ENCODE measurements at places on chromosomes 2 and 18.

DNA sequence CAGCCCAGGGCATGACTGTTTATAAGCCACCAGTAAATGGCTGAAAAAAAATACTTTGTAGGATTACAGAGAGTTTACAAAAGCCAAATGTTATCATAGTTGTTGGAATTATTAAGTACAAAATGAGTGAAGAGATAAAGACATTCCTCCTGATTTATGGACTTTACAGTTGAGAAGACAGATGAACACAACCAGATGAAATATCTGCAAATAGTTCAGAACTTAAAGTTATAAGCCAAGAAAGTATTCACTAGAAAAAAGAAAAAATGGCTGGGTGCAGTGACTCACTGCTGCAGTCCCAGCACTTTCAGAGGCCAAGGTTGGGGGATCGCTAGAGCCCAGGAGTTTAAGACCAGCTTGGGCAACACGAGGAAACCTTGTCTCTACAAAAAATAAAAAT, 11.2 kb downstream of the PMAIP1 start:
- DNase-seq, result no peak

DNA sequence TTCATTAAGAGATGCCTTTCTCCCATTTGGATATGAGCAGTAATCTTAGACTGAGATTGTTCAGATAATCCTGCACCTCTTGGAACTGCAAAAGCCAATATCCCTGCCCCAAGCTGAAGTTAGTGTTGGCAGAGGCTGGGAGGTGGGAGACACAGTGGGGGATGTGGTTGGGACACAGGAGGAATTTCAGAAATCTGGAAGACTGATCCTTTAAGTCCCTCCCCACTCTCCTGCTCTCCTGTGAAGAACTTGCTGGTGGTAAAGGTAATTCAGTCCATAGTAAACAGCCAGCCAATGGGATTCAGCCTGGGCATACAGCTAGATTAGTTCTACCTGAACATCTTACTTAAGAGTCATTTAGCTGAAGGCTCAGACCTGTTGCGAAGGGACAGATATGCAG, 50.0 kb upstream of the TMEM178A start:
- DNase-seq, result no peak

- no peak for DNase-seq
Measured at GRCh38 chr2:36452260-36452659, 96.7 kb downstream of the CRIM1 start.

DNA sequence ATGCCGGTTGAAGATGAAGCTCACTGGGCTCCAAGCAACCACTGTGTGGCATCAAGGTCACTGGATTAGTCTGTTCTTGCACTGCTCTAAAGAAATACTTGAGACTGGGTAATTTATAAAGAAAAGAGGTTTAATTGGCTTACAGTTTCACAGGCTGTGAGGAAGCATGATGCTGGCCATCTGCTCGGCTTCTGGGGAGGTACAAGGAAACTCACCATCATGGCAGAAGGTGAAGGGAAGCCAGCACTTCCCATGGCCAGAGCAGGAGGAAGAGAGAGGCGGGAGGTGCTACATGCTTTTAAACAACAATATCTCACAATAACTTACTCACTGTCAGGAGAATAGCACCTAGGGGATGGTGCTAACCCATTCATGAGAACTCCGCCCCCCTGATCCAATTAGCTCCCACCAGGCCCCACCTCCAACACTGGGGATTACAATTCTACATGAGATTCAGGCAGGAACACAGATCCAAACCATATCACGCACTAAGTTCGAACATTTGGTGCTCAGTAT, 109.7 kb upstream of the MGAT5 start:
- no peak for DNase-seq

- DNase-seq, result no peak
Measured at GRCh38 chr18:35770376-35771014, 189.0 kb downstream of the GALNT1 start.

DNA sequence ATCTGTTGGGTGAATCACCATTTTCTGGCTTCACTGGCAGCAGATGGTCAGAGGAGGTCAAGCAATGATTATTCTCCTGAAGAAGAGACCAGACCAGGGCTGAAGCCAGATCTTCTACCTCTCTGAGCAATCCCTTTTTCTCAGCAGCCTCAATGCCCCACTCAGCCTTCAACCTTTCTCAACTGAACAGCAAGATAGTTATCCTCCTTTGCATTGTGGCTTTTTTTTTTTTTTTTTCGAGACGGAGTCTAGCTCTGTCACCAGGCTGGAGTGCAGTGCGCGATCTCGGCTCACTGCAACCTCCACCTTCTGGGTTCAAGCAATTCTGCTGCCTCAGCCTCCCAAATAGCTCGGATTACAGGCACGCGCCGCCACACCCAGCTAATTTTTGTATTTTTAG, 50.5 kb downstream of the ZFP36L2 start:
- no peak for DNase-seq

DNA sequence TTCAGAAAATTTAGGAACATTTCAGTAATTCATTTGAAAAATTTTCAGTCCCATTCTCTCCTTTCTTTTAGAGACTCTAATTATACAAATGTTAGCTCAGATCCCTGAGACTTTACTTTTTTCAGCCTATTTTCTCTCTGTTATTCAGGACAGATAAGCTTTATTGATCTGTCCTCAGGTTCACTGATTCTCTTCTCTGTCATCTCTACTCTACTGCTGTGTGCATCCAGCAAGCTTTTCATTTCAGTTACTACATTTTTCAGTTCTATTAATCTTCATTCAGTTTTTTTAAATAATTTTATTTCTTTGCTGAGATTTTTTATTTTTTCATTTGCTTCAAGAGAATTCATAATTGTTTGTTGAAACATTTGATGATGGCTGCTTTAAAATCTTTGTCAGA, 22.1 kb upstream of the PIK3C3 start:
- DNase-seq, result no peak

GRCh38 chr18:35953688-35954087, 18.8 kb upstream of the RMP24 start:
- no peak for DNase-seq

GRCh38 chr2:124320051-124320688, 295.1 kb downstream of the CNTNAP5 start:
- no peak for DNase-seq

- DNase-seq, result no peak
Measured at GRCh38 chr2:120236316-120236715, 13.1 kb upstream of the TMEM185B start.

- DNase-seq, result no peak
Measured at GRCh38 chr2:238493880-238494572, 67.3 kb downstream of the ASB1 start.

GRCh38 chr18:9971313-9971920, 57.6 kb downstream of the VAPA start:
- peak; percentile 65 for DNase-seq

DNA sequence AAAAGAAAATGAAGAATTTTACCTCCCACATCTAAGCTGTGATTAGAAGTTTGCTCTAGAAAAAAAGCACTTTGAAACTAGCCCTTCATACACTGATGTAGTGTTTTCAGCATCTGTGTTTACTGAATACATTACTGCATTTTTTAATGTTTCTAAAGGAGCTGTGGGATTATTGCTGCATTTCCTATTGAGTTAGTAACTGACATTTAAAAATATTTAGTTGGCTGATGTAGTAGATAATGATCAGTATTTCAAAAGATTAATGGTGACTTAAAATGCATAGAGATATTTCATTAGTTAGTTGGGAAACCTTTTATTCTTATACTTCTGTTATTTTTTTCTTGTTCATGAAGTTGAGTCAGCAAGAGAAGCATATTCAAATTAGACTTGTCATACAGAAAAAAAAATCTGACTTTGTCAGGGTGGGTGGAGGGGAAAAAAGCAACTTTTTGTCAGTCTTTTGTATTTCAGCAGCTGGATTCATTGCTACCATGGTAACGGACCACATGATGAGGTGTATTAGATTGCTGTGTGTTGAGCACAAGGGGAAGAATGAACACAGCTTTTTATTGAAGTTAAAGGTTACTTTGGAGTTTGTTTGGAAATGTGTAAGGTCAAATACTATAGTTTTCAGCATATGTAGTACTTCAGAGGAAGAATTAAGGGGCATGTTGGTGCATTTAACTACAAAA, at the start of gene DTNA:
Gene DTNA, plus strand, starts transcription at position 549 of the 692 bp plus-strand sequence. CDS start 45,679 bp downstream, outside the sequence.
- DNase-seq, result peak; percentile 12

GRCh38 chr2:32680942-32681341, 53.1 kb downstream of the TTC27 start:
- no peak for DNase-seq

GRCh38 chr2:238143239-238143951, 4.9 kb downstream of the KLHL30 start:
- no peak for DNase-seq

DNA sequence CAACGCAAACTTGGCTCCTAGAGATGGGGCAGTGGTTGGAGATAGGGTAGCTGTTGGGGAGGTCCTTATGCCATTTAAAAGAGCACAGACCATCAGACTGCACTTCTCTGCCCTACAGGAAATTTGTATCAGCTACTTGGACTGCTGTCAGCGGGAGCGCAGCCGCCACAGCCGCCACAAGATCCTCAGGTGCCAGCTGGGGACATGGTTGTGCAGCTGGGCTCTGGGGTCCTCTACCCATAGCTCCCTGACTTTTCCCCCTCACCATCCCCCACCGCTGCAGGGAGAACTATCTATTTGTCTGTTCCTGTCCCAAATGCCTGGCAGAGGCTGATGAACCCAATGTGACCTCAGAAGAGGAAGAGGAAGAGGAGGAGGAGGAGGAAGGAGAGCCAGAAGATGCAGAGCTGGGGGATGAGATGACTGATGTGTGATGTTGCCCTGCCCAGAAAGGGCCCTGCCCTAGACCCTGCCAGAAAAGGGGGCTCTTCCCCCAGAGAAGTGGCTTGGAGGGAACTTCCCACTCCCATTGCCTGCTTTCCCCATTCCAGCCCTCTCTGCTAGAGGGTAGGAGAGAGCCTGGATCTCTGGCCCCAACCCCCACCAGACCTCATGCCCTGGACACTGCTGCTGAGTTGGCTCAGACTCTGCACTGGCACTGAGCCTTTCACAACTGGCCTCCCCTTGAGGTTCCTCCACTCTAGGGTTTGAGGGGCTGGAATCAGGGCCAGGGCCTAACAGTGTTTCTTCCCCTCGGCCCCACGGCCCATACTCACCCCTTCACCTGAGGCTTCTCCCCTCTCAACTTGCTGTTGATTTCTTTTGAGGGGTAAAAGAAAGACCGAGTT, 7.3 kb downstream of the PRADC1 start:
- no peak for DNase-seq

GRCh38 chr2:8682719-8683667, 1.1 kb downstream of the ID2 start:
- peak; percentile 43 for DNase-seq

GRCh38 chr2:109591206-109591605, 22.6 kb downstream of the SEPTIN10 start:
- DNase-seq, result no peak

DNA sequence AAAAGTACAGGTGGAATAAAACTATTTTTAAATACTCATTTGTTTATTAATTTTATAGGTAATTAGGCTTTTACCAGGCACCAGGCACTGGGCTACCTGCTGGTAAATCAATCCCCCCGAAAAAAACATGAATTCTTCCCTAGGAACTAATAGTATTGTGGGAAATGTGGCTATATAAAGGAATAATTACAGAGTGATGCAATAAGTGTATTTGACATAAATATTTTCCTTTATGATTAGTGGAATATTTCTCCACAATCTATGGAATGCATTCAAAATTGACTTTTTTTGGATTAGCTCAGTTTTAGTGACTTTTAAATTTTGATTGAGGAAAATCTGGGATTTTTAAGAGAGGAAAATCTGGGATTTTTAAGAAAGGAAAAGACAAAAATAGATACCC, 109.7 kb upstream of the BZW1 start:
- no peak for DNase-seq

DNA sequence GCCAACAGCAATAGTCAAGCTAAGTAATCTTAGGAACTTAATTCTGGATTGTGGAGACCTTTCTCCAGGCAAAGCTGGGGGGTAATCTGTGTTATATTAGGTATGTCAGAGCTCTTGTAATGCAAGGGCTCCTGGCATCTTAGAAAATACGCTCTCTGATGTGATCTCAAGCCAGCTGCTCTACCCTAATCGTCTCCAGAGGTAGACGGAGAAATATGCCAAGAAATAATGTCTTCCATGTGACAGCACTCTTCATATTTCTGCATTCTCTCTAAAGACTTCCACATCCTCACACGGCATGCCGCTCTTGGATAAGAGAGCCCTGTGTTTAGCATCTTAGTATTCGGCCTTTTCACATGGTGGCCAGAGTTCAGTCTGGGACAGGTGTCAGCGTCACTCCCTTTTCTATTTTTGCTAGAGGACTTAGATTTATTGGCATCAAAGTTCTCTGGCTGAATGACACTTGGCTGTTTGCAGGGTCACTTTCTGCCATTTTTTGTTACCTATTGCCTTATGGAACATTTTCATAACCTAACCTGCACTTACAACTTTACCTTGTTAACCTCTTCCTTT, 25.2 kb downstream of the CAPN13 start:
- DNase-seq, result no peak

- no peak for DNase-seq
Measured at GRCh38 chr2:17162713-17163112, 355.5 kb downstream of the RAD51AP2 start.

DNA sequence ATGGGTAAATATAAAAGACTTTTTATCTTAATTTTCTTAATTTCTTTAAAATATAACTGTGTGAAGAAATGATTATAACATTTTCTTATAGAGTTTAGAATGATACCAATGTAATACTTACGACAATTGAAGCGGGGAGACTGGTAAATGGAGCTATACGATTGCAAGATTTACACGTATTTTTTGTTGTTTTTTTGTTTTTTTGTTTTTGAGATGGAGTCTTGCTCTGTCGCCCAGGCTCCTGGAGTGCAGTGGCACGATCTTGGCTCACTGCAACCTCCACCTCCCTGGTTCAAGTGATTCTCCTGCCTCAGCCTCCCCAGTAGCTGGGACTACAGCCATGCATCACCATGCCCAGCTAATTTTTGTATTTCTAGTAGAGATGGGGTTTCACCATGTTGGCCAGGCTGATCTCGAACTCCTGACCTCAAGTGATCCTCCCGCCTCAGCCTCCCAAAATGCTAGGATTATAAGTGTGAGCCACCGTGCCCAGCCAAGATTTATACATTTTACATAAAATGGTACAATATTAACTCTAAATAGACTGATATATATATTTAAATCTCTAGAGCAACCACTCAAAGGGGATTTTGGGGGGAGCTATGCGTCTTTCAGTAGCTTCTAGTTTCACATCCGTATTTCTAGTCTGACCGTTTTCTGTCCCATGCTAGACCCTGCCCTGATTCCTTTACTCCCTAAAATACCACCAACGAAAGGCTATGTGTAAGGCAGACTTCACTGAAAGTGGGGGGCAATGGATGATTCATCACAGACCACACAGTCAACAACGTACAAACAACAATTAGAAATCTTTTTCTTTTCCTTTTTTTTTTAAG, 28.2 kb upstream of the ATG16L1 start:
- DNase-seq, result no peak

GRCh38 chr2:223526106-223526505, 76.1 kb downstream of the SCG2 start:
- no peak for DNase-seq

All from NCI-H1930 (cell line).